Epithelial cell of alveolus of lung (primary cell): ENCODE measurements at places on chromosomes 2 and 18. TPM values are rescaled to one million over a fixed set of nuclear protein-coding genes. Genes with fewer than 3 reads are reported as not detected.

CCDC68 gene
- 20.2 and 36.8 TPM in 2 replicates for total RNA-seq

RAB17 gene
- total RNA-seq = not detected in 2 replicates

OR6B3 gene
- not detected in 2 replicates for total RNA-seq

CXCR1 gene
- not detected in 2 replicates for total RNA-seq

PRKAG3 gene
- 0.40 TPM in 1 of 2 replicates, not detected in the other for total RNA-seq

IL37 gene
- total RNA-seq = not detected in 2 replicates

ELOA2 gene
- not detected in 2 replicates for total RNA-seq

ASXL3 gene
- total RNA-seq = 1.2 and 2.2 TPM in 2 replicates

FSIP2 gene
- total RNA-seq = 0.13 and 0.24 TPM in 2 replicates

MARCO gene
- total RNA-seq = not detected in 2 replicates

VWC2L gene
- not detected in 2 replicates for total RNA-seq

GALNT5 gene
- 5.3 and 7.6 TPM in 2 replicates for total RNA-seq

BMP10 gene
- total RNA-seq = not detected in 2 replicates

OSR1 gene
- 8.4 and 18.8 TPM in 2 replicates for total RNA-seq
